ENCODE measurements at places on chromosomes 16 and 17.

DNA sequence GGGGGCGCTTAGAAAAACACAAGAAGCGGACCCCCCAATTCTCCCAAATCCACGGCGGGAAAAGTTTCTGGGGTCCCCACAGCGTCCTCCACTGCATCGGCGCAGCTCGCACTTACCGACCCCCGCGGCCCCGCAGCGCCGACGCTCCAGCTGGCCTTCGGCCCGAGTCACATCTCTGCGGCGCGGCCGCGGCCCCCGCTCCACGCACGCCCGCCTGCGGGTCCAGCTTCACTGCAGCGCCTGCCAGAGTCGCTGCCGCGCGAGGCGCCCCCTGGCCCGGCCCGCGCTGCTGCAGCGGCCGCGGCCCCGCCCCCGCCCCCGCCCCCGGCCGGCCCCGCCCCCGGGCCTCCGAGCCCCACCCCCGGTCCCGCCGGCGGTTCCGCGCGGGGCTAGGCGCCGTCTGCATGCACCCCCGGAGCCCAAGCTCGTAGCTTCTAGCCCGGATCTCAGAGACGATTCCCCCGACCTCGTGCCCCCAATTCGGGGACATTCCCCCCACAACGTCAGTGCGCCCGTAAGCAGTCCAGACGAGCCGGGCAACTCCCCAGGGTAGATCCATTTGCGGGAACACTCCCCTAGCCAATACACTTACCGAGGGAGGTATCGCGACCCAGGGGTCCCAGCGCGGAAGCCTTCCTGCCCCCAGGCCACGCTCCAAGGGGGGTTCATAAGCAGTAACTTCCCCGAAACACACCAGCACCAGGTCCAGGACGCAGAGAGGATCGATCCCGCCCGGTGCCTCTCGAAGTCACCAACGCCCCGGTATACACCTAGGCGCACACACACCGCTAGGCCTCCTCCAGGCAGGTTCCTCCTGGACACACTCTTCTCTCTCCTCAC, at the start of gene GPRC5B:
TSS of gene GPRC5B (minus strand) at position 238 of the 840 bp plus-strand sequence. CDS start 12,003 bp downstream, outside the sequence.
- DNase-seq: no peak

DNA sequence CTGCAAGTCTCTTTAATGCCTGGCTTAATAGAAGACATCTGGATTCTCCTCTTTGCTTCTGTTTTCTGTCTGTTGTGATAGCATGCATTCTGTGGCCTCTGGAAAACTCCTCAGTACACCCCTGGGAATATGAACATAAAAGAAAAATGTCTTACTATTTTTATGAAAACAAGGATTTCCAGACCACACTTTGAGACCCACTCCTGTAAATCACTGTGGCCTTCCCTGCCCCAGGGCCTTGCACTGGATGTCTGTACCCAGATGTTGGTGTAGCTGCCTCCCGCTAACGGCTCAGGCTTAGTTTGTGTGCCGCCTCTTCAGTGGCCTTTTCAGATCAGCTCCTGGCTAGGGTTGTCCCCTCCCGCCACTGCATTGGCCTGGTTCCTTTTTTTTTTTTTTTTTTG, 126.6 kb downstream of the SOCS1 start:
- DNase-seq: no peak

DNA sequence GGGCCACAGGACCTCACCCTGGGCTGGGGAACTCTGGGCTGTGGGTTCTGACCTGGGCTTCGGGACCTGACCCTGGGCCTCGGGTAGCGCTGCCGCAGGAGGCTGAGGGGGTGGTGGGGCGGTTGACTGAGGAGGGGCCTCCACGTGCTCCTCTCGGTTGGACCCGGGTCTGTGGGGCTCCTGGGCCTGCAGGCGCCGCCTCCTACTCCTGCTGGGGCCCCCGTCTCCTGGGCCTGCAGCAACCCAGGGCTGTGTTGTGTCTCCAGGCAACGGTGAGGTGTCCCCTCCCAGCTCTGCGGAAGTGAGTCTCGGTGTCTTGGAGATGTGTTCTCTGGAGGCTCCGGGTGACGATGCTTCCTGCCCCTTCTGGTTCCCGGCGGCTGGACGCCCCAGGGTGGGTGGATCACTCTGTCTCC, 41.5 kb upstream of the GNG13 start:
- no peak for DNase-seq

DNA sequence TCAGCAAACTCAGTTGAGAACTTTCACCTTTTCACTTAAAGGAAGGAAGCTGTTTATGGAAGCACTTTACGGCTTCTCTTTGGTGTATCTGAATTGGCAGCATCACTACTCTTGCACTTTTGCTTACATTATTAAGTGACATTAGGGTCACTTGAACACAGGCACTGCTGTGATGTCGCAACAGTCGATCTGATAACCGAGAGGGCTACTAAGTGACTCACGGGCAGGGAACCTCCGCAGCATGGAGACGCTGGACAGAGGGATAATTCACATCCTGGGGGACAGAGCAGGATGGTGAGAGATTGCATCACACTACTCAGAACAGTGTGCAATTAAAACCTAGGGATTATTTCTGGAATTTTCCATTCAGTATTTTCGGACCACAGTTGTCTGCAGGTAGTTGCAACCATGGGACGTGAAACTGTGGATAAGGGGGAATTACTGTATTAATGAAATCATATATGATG, 56.5 kb downstream of the DNAH2 start:
- DNase-seq: no peak

- DNase-seq: no peak
Observed at GRCh38 chr16:85323230-85323960, 211.1 kb upstream of the CIBAR2 start.

GRCh38 chr16:31535737-31536136, 8.0 kb downstream of the AHSP start:
- no peak for DNase-seq

- DNase-seq: no peak
Observed at GRCh38 chr16:85202631-85203461, 90.6 kb upstream of the CIBAR2 start.

DNA sequence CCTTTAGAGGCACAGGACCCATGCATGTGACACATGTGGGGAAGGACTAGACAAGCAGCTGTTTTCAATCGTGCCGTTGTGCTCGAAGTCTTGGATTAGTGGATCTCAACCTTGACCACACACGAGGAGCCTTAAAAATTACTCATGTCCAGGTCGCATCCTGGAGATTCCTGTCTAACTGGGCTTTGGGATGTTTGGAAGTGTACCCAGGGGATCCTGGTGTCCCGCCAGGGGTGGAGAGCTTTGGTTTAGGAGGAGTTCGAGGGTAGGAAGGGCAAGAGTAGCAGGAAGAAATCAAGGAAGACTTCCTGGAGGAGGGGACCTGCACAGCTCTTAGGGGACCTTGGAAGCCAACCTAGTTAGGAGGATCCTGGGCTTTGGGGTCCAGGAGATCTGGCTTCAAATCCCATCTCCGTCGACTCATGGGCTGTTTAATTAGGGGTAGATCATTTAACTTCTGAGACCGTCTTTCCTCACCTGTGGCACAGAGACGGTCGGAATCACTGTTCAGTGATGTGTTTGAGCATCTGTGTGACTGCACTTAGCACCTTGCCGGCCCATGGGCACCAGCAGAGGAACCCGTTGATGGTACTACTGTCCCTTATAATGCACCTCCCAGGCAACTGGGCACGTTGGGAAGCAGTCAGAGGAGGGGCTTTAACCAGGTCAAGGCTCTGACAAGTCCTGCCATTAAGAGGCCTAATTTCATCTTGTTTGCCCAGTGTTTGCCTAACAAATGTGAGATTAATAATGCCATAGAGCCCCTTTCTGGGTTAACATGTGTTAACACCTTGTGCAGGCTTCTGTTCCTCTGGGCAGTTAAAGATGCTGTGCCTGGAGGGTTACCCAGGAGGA, 102.0 kb upstream of the PLCG2 start:
- DNase-seq: no peak

- DNase-seq: no peak
Observed at GRCh38 chr17:28760601-28761562, 17.1 kb downstream of the TRAF4 start.

GRCh38 chr17:80953471-80954315, 37.9 kb upstream of the CHMP6 start:
- no peak for DNase-seq

GRCh38 chr17:40345161-40345993, 19.2 kb downstream of the GJD3 start:
- DNase-seq: no peak

- no peak for DNase-seq
Observed at GRCh38 chr17:69431835-69432234, 17.3 kb downstream of the MAP2K6 start.

- DNase-seq: no peak
Observed at GRCh38 chr17:74151551-74152315, 51.7 kb upstream of the RPL38 start.

GRCh38 chr16:88459366-88460073, 6.4 kb downstream of the ZFPM1 start:
- DNase-seq: no peak

- no peak for DNase-seq
Observed at GRCh38 chr17:82627405-82627804, 20.8 kb downstream of the WDR45B start.

DNA sequence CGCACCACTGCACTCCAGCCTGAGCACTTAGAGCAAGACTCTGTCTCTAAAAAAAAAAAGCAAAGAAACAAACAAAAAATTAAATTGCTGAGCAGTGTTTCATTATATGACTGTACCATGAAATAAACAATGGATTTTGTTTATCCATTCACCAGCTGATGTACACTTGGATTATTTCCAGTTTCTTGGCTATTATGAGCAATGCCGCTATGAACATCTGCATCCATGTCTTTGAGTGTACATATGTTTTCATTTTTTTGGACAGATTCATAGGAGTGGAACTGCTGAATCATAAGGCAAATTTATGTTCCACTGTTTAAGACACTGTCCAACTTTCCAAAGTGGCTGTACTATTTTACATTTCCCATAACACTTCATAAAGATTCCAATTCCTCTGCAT, 8.0 kb downstream of the RNF157 start:
- DNase-seq: no peak

DNA sequence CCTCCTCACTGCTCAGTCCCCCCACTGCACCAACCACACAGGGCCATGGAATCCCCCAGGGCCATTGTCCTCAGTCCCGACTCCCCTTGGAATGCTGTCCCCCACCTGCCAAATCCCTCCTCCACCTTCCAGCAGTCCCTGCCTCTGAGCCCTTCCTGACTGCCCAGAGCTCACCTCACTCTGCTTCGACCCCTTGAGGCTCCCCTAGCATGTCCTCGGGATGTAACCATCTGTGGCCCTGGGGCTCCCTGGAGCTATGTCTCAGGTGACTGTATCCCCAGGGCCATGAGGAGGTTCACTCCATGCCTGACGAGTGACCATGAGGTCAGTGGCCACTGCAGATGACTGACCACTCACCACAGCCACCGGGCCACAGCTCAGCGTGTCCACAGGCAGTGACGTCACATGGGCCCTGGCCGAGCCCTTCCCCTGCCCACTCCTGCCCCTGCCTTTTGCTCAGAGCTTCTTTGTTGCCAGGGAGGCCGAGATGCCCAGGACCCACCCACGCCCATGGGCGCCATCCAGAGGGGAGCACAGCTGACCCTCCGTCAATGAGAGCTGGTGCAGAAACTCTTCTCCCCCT, 7.7 kb upstream of the PIEZO1 start:
- DNase-seq: no peak

- DNase-seq: no peak
Observed at GRCh38 chr16:67963292-67963661, 5.2 kb downstream of the SLC12A4 start.

DNA sequence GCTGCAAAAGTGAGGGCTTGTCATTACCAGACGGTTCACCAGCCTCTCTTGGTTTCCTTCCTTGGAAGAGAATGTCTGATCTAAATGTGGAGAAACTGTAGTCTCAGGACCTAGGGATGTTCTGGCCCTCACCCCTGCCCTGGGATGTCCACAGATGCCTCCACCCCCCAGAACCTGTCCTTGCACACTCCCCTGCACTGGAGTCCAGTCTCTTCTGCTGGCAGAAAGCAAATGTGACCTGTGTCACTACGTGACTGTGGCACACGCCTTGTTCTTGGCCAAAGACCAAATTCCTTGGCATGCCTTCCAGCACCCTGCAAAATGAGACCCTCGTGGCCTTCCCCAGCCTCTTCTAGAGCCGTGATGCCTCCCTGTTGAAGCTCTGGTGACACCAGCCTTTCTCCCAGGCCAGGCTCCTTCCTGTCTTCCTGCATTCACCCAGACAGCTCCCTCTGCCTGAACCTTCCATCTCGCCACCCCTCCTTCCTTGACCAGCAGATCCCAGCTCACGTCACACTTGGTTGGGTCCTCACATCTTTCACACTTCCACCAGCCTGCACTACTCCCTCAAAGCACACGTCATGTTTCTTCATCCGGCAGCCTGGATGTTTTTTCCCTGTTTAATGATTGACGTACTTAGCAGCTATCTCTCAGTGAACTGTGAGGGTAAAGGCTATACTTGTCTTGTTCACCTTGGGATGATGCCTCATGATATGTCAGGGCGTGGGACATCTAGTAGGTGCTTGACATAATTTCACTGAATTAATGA, 4.3 kb downstream of the ZNF768 start:
- no peak for DNase-seq

DNA sequence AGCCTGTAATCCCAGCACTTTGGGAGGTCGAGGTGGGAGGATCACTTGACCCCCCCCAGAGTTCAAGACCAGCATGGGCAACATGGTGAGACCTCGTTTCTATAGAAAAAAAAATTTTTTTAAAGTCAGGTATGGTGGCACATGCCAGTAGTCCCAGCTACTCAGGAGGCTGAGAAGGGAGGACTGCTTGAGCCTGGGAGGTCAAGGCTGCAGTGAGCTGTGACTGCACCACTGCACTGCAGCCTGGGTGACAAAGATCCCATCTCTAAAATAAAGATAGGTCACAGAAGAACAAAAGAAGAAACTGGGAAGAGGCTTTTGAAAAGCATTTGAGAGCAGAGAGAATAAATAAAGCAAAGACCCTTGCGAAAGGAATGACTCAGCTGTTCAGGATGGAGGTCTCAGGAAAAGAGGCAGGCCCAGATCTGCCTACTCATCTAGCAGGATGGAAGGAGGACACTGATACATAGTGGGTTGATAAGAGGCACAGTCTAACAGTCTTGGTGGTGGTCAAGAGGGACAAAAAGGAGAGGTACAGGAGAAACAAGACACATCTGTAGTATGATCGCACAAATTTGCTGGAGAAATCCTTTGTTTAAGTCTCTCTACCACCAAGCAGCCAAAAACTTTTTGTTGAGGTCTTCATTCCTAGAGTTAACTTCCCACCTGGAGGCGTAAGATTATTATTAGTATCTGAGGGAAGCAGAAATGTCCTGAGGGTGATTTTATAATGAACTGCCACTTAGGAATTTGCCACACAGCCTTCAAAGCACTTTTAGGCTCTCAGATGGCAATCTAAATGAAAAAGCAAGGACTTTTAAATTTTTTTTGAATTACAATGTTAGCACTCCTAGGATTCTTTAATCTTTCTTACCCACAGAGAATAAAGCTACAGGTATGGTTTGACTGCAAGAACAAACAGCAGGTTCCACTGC, 17.6 kb downstream of the ZSWIM7 start:
- DNase-seq: no peak

DNA sequence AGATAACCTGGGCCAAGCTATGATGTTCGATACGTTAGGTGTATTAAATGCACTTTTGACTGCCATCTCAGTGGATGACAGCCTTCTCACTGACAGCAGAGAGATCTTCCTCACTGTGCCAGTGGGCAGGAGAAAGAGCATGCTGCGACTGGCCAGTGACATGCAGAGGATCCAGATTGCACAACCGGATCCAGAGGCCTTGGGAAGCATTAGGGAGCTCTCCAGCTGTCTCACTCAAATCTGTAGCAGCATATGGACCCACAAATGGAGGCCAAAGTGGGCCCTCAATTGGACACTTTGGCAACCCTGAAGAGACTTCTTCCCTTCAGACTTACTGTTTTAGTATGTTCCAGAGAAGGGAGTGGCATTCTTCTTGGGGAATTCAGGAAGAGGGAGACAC, 20.9 kb downstream of the PDZD9 start:
- DNase-seq: no peak

All from stimulated activated CD4-positive, alpha-beta T cell treated with anti-CD3 and anti-CD28 coated beads, Interleukin-15, amount 100 ng/mL, for 48 hours (primary cell).